ENCODE measurements at places on chromosomes 12 and 14.
A peak's percentile ranks its signal among the peaks of the same experiment; 100 is the strongest.

DNA sequence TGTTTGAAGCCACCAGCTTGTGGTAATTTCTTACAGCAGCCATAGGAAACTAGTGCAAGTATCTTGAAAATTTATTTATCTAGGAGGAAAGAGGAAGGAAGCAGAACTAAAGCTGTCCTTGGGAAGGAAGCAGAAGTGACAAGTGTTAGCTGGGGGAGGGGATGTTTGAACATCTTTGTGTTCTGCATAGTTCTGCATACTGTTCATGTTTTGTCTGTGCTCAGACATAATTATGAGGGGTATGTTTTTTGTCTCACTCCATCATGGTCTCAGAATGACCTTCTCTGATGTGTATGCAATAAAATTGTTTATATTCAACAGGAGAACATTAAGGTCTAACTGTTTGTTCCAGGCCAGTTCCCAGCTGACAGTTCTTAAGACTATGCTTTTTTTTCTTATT, 606.5 kb downstream of the GALC start:
- DNase-seq, result no peak

DNA sequence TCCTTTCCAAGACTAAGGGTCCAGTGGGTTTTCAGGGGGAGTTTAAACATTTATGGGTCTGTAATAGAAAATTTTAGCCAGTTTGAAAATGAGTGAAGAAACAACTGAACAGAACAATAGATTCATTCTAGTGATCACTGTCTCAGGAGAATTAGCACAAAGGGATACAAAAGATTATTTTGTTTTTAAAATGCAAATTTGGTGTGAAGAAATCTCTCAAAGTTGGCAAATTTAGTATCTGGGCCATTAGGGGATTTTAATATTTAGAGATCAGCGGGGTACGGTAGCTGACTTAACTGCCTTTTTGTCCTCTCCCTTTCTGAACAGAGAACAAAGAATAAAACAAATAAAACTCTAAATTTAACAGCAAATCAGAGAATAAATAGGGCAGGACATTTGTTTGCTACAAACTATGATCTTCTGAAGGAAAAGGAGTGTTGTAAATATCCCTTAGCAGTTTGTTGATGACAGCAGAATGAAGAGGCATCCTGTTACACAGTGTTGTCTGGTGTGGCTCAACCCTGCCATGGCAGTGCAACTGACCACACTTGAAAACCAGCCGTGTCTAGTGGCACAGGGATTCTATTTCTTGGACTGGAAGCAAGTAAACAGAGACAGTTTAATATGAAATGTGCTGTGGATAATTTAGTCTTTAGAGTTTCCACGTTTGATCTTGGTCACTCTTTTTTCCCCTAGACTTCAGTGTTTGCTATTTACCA, 46.3 kb upstream of the LRTM2 start:
- no peak for DNase-seq

DNA sequence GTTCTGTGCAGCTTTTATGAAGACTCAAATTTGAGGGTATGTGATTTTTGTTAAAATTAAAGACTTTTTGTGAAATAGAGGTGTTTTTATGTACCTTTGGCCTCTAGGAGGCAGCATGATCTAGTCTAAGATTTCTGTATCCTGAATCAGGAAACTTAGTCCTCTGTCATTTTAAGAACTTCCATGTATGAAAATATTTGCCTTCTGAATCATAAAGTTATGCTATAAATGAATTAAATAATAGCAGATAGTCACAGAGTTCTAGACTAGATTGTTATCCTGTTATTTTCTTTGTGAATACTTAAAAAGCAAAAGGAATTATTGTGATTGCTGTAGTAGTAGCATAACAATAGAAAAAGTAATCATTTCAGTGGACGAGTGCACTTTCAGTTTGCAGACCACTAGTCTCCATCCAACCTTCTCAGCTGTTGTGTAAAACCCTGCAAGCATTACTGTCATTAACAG, 56.3 kb downstream of the FGD4 start:
- DNase-seq, result peak; percentile 64

DNA sequence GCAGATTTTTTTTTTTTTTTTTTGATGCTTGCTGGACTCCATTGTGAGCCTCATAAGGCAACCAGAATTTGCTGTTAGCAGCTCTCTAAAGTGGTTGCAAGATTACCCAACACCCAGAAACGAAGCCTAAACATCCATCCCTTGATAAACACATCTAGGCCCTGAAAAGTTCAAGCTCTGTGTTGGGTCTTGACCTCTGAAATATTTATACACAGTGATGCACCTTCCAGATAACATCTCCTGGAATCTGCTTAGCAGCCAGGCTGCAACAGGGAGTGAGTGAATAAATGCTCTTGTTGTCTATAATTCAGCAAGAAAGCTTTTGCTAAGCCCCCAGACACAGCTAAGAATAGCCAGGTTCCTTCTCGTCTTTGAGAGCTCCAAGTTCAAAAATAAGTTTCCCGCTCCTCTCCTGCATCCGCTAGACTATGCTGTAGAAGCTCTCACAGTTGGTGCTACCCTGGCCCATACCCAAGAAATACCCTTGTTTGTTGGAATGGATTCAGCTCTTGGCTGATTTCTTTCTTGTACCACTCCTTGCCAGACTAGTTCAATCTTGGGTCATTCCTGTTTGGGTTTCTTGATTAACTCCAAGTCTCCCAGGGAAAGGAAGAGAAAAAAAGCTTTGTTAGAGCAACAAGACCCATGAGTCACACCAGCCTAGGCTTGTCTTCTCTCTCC, 610.6 kb upstream of the TBX3 start:
- DNase-seq, result no peak

- DNase-seq, result no peak
Observed at GRCh38 chr12:118981285-118982211, at the start of gene SRRM4. Gene SRRM4 (plus strand): TSS chr12:118981541. CDS start chr12:118981883, 342 bp downstream.

- DNase-seq, result no peak
Observed at GRCh38 chr12:56346675-56347074, 8.0 kb downstream of the IL23A start.

DNA sequence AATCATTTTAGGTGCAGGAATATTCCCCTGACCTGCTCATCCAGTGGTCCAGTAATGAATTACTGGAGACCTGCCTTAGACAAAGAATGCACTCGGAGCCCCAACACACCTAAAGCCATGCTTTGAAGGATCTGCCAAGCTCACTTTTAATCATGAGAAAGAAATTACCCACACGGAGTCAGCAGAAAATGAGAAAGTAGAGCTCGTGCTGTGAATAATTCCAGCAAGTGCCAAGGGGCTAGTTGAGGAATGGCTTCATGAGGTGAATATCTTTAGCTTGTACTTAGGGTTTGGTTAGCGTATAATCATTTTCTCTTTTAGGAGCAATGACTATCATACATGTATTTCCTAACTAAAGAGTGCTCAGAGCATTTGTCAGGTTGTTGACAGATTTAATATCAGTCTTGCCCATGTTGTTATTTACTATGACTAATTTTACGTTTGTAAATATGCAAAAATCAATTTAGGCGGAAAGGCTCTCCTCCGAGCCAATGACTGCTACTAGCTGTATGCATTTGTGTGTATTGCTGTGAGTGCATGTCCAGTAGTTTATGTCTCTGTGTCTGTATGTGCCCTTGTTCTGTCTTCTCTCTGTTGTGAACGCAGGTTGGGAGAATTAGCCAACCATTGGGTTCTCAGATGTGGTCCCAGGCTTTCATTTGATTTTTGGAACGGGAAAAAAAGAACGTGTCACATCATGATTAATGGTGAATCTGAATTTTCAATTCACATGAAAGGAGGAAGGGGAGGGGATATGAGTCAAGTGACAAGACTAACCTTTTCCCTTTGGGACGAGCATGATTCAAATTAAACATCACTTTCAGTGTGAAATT, 98.4 kb downstream of the RMST start:
- peak; percentile 70 for DNase-seq

DNA sequence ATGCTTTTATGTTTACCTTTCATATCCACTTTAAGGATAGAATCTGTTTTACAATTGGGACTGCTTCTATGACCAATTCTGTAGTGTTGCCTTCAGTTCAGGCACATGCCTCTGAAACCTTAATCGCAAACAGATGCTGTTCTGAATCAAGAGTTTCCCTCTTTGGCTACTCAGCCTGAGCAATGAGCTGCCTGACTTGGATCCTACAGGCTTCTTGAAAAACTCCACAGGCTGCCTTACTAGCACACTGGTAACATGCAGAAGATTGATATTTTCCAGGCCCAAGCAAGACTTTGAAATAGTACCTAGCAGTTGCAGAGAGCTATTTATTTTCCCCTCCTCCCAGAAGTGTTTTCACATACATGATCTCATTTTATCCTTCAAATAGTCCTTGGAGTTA, 34.8 kb upstream of the PMCH start:
- DNase-seq, result peak; percentile 1

DNA sequence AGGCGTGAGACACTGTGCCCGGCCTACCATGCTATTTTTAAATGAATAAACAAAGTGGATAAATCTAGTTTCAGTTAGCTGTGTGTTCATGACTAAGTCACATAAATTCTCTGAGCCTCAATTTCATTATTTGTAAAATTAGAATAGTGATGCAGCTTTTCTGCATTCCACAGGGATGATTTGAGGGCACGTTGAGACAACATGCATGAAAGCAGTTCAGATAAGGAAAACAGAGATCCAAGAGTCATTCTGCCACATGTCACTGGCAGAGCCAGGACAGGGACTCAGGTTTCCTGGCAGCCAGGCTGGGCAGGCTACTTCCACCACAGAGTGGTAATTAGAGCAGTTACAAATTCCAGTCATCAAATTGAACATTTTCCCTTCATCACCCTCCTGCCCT, 2.9 kb upstream of the PPP4R4 start:
- DNase-seq, result no peak

- no peak for DNase-seq
Observed at GRCh38 chr12:96425951-96426350, 25.7 kb upstream of the CDK17 start.

DNA sequence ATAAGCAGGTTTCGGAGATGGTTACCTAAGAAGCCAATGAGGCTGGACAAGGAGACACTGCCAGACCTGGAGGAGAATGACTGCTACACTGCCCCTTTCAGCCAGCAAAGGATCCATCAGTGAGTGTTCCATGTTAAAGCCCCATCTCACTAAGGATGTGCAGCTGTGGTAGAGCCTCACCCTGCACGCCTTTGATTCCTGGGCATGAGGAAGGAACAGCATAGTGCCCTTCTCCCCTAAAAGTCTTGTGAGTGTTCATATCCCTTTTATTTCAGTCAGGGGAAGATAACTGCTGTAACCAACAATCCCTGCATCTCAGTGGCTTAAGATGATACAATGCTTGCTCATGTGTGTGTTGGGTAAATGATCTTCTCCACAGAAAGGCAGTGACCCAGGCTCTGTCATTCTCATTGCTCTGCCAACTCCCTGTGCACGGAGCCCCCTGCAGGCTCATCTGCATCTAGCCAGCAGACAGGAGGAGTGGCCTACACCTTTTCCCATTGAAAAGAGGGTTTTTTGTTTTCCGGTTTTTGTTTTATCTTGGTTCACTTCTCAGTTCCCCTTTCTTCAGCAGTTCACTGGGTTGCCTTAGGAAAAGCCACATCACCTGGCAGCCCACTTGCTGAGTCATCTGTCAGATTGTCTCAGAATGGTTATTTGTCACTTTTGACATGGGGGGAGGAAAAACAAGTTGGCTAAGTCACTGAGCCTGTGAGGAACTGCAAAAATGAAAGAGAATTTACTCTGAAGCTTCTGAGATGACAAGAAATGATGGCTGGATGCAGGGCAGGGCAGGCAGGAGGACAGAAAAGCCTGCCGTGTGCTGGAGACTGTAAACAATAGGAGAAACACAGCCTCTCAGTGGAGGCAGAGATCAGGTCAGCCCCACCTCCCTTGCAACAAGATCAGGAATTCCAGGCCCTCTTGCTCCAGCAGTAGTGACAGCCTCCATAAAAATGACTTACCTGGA, 193.3 kb downstream of the ANO4 start:
- peak; percentile 23 for DNase-seq

GRCh38 chr12:124497658-124498057, 69.8 kb downstream of the NCOR2 start:
- no peak for DNase-seq

- peak; percentile 49 for DNase-seq
Observed at GRCh38 chr14:83556065-83556464, 1973.9 kb upstream of the FLRT2 start.

DNA sequence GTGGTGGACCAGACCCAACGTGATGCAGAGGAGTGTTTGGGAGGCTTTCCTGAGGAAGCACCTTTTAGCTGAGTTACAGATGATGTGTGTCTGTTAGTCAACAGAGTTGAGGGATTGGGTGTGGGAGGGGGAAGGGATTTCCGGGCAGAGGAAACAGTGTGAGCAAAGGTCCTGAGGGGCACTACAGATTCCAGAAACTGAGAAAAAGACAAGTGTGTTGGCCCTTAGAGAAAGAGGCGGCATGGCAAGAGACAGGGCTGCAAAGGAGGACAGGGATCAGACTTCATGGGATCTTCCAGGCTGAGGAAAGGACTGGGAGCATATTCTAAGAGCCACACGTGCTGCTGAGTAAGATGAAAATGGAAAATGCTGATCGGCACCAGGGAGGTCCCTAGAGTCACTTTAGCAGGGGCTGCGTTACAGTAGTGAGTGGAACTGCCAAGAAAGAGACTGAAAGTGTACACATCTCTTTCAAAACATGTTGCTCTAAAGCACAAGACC, 9.4 kb upstream of the RPS6KL1 start:
- no peak for DNase-seq

DNA sequence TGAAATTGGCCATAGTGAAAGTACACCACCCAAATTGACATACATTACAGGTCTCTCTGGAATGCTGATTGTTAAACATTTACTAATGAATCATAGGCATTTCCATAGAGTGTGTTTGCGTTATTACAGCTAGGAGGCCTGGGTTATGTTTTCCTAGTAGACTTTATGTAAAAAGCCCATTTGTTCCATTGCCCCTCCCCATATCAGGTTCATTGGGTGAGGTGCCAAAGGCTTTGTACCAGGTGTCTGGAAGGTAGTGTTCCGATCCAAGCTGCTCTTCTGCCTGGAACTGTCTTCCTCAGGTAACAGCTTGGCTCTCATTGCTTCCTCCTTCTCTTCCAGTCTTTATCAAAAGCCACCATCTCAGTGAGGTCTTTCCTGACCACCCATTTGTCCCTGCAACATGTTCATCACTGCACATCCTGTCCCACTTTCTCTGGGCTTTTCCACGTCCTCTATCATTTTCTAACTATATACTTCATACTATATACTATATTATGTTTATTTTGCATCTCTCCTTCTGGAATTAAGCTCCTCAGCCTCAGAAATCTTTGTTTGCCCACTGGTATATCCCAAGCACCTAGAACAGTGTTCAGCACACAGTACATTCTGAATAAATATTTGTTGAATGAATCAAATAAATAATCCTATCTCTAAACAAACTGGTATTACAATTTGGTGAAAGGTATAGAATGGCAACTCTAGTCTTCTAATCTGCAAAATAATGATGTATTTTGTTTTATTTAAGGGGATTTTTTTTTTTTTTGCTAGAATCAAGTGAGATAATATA, 252.3 kb downstream of the KTN1 start:
- DNase-seq, result no peak

- DNase-seq, result no peak
Observed at GRCh38 chr14:59711080-59711479, 134.5 kb upstream of the CCDC175 start.

DNA sequence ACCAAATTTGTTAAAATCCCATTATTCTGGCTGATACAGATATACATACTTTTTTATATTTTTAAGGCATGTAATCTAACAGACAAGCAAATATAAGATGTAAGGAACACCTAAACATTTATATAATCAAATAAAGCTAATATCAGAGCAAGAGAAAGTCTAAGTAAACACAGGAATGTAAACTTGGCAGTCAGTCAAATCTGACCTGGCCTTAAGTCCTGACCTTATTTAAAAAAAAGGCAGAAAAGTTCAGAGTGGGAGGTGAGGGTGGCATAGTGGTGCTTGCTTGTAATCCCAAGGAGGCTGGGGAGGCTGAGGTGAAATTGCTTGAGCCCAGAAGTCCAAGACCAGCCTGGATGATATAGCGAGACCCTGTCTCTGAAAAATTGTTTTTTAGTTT, 152.6 kb downstream of the DERA start:
- DNase-seq, result peak; percentile 9

GRCh38 chr12:113422886-113423669, 898 bp downstream of the SDSL start:
- no peak for DNase-seq

Data from astrocyte of the cerebellum (primary cell).